ENCODE measurements at places on chromosomes 3 and 15. TPM values are rescaled to one million over a fixed set of nuclear protein-coding genes. Genes with fewer than 3 reads are reported as not detected.
A peak's percentile ranks its signal among the peaks of the same experiment; 100 is the strongest.

DNA sequence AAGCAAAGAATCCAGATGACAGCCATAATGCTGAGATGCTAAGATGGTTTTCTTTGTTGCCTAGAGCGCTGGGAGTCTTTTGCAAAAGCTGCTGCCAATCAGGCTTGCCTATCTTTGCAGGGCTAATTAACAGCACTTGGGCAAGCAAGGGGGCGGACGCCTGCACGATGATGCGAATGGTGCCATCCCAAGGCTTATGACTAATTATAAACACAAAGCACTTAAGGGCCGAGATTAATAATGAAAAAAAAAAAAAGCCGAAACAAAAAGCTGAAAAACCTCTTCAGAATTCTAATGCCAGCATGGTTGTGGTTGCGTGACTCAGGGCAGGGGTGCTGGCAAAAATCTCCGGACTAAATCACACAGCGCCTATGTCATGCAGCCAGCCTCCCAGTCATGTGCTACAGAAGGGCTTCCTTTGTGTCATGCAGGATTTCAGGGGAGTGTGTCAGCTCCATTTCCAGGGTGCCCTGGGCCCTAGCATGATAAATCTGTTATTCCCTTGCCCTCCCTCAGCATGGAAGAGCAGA is 185.0 kb upstream of the ANKRD28 start:
- DNase-seq, result peak; percentile 97

GRCh38 chr3:192170031-192170430 is 557.3 kb downstream of the FGF12 start:
- no peak for DNase-seq

DNA sequence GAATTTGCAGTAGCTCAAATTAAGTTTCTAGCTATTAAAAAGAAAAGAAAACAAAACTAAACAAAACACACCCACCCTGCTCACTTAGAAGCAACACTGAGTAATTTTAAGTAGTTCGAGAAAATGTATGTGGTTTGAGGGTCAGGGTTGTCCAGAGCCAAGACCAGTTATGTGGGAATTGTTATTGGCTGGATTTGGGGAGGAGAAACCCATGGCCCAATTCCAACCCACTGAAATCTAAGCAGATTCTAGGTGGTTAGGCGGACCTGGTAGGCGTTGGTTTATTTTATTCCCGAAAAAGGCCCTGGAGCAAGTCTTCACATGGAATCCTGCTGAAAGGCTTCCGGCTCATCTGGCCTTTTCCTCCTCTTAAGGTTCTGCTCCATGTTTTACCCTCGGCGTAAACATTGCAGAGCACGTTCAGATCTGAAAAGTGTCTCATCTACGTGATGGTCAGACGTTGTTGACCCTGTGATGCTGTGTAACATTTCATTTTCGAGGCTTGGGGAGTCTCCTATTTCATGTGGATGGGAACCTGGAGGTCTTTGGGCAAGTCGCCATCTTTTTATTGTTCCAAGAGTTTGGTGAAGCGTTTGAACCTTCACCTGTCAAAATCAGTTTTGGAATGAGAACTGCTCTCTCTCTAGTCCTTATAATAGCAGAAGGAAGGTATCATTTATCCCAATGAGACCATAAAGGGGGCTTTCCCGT is 64.0 kb downstream of the FLNB start:
- DNase-seq, result peak; percentile 95

DNA sequence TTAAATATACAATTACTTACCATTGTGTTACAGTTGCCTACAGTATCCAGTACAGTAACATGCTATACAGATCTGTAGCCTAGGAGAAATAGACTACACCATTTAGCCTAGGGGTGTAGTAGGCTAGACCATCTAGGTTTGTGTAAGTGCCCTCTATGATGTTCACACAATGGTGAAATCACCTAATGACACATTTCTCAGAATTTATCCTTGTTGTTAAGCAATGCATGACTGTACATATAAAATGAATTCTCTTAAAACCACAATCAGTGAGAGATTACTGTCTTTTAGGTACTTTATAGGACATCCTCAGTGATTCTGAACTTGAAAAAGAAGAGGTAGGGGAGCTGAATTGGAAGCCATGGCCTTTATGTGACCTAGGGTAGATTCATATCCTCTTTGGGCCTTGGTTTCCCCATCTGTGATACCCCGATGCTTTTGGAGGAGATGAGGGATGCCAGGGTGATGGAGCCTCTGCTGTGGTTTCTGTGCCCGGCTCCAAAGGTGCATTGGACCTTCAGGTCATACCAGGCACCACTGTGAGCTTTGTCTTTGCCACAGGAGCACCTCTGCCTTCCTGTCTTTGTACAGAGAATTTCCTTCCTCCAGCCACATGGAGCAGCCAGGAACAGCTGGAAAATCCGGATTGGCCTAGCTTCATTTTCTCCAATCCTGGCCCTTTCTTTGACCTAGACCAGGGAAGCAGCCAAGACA is 51.9 kb upstream of the FLNB start:
- peak; percentile 88 for DNase-seq

DNA sequence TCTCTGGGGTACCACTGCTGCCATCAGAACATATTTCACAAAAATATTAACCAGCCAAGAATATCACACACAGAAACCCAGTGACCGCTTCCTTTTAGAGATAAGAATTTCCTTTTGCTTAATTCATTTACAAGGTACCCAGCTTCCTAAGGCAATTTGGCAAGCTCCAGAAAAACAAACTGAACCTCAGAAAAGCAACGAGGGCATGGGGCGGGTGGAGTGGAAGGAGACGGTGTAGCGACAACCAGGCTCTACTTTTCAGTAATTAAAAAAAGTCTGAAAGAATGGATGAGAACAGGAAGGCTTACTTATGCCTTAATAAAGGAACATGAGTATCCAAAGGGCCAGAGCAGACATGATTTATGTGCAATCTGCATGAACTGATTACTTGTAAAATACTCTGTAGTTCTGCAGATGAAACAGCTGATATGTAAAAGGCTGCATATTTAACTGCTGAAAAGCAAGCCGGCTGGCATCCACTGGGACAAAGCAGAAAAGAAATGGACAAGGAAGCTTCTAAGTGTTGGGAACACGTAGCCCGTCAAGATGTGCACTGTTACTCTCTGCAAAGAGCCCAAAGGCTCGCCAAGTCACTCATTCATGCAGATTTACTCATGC is 18.6 kb downstream of the RFTN1 start:
- no peak for DNase-seq

The THBS1 gene
- total RNA-seq, result 598 TPM

The KCNAB1 gene
- 0.96 TPM for total RNA-seq

The PLSCR2 gene
- total RNA-seq, result not detected

DNA sequence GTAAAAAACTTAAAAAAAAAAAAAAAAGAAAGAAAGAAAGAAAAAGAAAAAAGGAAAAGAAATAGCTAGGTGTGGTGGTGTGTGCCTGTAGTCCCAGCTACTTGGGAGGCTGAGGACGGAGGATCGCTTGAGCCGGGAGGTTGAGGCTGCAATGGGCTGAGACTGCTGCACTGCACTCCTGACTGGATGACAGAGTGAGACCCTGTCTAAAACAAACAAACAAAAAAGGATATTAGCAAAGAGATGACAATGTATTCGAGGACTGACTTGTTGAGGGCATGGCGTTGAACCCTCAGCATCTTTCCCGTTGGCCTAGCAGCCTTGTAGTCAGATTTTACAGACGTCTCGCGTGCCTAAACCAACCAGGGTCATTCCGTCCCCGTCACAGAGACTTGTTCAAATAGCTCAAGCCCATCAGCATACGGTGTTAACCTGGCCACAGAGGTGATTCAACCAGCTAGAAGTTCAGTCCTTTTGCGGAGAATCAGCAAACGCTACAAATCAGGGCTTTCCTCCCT is 528 bp upstream of the NIT2 start:
- DNase-seq, result no peak

GRCh38 chr15:57406062-57406772 is 29.9 kb downstream of the CGNL1 start:
- no peak for DNase-seq

DNA sequence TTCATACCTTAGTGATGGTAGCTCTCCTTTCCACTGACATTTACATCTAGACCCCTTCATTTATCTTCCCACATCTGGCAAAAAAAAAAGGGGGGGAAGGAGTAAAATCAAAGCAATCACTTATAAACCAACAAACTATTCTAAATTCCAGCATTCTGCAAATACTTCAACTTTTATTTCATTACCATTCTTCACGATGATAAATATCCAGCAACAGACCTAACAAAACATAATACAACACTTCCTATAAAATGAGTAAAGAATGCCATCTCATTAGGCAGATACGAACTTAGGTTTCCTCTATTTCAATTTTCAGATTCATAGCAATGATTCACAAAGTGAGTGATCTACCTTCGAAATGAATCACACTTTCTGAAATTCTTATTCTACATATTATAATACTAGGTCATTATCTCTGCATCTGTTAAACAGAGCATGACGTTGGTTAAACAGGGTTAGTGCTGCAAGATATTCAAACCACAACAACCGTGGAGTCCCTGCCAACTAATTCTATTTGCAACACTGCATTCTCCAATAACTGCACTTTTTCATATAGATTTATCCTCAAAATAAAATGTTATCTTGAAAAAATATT is at the start of gene LRRFIP2:
LRRFIP2 (minus strand) TSS at position 51 of the 595 bp plus-strand sequence. CDS start 25,599 bp downstream, outside the sequence.
- peak; percentile 62 for DNase-seq

The RIOX2 gene
- total RNA-seq, result 22.7 TPM

- peak; percentile 77 for DNase-seq
These were observed 207.8 kb upstream of the MCTP2 start for GRCh38 chr15:94023531-94023930.

The ZNF106 gene
- total RNA-seq, result 37.0 TPM

The GOLGA8F gene
- total RNA-seq, result not detected

The ADGRG7 gene
- not detected for total RNA-seq

DNA sequence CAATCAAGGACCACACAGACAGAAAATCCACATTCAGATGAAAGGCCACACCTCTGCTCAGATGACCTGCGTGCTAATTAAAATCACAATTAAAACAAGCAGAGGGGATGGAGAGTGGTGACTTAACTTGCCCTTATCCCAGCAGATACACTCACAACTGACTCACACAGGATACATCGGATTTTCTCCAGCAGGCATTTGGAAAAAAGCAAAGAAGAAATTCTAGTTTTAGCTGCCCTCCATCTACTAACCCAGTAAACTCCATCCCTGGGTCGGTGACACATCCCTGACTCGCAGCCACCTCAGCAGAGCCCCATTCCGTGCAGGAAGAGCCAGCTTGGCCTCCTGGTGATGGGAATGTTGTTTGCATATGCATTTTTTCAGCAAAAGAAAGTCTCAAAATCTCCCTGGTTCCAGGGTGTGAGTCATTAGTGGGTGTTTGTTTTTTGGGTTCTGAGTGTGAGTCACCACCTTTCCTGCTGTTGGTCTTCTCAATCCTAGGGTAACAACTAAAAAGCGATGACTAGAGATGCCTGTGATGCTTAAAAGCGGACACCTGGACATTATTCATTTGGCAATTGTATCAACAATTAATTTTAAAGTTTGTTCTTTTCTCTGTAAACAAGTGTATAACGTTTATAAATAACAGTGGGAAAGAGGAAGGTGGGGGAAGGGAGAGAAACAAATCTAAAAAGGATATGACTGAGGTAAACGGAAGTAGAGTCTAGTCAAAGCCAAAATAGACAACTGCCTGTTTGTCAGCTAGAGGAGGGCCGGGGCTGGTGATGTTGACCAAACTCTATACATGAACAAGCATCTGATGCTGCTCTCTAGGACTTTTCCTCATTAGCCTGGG is 49.8 kb upstream of the SLC4A7 start:
- DNase-seq, result peak; percentile 99

DNA sequence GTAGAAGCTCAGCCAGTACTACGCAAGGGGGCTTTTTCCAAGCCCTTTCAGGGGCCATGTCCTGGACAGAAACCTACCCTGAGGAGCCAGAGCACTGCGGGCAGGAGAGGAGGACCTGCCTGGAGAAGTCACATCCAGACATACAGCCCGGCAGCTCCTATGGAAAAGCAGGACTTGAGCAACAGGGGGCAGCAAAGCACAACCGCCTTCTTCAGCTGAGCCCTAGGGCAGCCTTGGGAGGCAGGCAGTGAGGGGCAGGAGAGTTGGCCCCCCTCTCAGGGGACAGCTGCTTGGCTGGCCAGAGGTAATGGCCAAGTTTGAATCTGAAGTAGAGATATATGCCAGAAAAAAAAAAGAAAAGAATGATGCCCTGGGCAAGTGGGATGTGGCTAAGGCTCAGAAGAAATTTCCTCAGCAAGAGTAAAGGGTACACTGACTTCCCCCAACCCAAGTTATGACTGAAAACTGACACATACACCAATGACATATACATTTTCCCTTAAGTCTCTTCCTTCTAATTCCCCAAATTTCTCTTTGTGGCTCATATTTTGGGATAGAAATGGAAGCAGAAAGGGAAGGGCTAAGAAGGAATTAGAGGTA is 56.9 kb downstream of the CYP19A1 start:
- peak; percentile 55 for DNase-seq

DNA sequence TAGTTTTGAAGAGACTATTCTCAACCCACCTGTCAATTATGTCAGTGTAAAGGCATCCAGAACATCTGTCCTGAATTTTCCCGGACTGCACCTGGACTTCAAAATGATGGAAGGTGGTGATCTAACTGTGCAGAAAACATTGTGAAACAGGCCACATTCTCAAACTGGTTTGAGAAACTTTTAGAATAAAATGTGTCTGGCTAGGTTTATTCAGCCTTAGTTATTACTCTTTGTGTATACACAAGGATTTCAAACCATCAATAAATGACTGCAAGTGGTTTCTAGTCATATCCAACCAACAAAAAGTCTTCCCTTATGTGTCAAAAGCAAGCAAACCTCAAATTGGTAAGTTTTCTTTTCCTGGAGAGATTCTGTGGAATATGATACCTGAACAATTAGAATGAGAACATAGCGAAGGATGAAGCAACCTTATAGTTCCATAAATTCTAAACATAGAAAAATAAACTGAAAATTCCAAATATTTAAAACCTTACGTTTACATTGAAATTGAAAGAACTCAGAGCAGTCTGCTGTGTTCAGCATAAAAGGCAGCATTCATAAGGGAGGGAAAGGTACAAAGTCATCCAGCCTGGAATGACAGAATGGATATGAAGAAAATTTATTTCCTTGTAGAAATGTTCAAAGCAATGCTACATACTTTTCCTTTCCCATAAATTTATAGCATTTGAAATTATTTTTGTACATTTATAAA is 306.6 kb upstream of the TGFBR2 start:
- no peak for DNase-seq

DNA sequence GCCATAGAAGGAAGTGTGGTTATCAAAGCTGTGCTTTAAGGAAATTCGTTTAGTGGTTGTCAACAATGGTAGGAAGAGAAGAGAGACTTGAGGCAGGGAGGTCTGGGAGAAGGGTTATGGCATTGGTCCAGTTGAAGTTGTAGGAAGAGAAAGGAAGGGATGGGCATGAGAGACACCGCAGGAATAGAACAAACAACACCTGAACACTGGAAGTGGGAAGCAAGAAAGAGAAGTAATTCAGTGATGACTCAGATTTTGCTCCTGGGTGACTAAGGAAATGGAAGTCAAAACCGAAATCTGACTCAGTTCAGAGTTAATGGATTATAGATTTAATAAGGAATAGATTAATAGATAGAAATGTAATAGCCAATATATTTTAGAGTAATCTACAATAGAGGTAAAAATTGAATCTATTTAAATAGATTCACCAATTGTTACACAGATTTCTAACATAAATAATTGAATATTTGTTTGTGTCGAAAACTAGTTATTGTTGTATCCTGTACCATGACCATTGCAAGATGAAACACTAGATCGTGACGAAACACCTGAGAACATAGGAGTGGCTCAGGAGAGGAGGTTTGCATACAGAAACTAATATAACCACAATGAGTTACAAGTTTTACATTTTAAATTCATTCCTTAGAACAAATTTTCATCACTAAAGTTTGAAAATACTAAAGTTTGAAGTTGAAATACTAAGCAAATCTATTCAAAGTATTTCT is 36.0 kb downstream of the THBS1 start:
- DNase-seq, result peak; percentile 30

All from RPMI7951 (cell line).